Stimulated activated CD8-positive, alpha-beta memory T cell treated with anti-CD3 and anti-CD28 coated beads, Interleukin-4, amount 100 ng/mL, for 4 hours (primary cell): ENCODE measurements at places on chromosomes 3 and 15.
A peak's percentile ranks its signal among the peaks of the same experiment; 100 is the strongest.

DNA sequence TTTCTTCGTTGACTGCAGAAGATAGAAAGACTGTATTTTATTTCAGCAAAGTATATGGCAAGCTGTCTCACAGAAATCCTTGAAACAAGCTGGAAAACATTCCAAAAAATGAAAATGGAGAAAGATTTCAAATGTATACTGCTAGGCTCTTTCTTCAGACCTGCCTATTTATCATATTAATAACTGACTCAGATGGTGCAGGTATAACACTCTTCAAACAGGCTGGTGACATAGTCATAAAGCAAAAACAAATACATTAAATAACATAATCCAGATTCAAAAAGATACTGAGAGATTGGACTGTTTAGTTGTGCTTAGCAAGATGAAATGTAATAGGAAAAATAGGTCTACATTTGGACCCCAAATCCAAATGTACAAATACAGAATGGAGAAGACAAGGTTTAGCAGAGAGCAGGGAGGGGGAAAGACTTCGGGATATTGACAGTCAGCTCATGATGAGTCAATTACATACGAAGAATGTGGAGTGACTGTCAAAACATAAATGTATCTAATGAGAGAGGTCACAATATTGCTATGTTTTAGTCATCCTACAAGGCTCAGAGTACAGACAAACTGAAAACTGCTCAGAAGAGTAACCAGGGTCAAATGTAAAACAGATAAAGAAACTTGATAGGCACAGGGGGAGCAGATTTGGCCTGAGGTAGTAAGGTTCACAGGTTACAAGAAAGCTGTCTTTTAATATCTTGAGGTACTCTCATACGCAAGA, 88.7 kb downstream of the DMXL2 start:
- no peak for DNase-seq

DNA sequence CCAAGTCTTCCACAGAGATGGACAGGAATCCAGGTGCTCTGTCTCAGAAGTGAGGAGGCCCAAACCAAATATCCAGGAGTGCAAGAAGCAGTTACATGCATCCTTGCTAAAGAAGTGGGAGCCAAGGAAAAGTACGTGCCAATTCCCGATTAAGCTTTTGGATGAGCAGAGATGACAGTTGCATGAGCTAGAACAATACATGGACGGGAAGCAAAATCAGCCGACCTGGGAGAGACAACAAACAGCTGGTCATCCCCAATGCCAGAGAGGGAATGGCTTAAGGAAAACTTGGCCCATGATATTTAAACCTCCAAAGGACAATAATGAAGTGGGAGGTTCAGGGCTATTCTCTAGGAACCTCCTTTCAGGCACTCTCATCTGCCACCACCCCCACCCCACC, 86.0 kb upstream of the ABHD17C start:
- no peak for DNase-seq

DNA sequence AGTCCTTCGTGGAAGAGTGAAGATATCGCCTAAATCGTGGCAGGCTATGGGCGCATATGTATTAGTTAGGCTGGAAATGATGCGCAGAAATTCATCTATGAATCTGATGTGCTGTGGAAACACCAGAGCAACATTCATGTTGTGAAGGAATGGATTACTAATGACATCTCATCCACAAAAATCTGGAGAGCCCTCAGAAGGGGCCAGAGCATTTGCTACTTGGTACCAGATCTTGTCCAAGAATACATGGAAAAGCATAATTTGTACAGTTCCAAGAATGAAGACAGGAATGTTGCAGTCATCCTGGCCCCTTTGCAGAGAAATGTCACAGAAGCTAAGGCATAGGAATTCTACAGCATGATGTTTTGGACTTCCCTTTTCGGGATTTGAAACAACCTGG, 38.4 kb upstream of the FOXB1 start:
- no peak for DNase-seq

- DNase-seq = no peak
These were observed 90.2 kb downstream of the OSBPL10 start for GRCh38 chr3:31890742-31891469.

GRCh38 chr3:148319161-148319915, 378.4 kb upstream of the AGTR1 start:
- no peak for DNase-seq

GRCh38 chr15:40204100-40204499, 34.8 kb upstream of the PAK6 start:
- DNase-seq = no peak

DNA sequence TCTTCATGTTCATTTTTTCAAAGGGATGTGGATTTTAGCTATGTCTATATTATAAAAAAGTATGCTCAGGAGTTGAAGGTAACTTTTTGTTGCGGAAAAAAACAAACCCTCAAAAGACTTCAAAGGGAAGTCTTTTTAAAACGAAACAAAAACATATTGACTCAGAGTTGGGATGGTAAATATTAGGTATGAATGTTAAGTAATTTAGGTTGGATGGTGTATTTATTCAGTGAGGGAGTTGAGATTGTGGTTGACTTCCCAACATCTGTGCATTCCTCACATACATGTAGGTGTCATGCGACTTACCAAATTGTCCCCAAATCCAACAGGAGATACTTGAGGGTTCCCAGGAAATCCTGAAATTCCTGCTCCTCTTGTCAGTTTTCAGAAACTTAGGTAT, 32.7 kb upstream of the PLSCR5 start:
- no peak for DNase-seq

- no peak for DNase-seq
These were observed 28.6 kb upstream of the ITPKA start for GRCh38 chr15:41464889-41465580.

DNA sequence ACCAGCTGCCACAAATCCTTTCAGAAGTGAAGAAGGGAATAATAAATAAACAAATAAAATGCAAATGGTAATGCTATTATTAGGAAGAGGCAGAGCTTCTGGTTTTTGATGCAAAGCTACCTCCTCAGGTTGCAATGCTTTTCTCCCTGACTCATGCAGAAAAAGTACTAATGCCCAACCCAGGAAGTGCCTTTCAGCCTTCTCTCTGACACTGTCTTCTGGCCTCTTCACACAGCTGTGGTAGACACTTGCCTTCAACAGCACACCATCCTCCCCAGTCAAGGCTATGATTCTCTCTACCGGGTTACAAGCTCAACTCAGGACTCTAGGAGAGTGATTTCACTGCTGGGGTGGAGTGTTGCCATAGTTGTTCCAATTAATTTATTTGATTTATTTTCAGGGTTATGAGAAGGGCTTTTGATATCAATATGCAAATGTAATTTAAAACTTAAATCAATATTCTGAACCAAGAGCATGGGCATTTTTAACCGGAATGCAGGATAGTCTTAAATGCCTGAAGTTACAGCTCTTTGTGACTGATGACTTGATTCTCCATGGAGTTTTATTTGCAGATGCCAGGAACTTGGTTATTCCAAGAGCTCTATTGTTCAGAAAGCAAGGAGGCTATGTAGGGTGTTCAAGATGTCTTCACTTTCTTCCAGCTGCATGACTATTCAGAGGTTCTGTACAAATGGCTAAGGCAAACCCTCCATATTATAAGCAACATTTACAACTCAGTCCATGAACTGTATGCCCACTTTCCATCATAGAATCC, 27.1 kb upstream of the GALNT15 start:
- no peak for DNase-seq

- DNase-seq = no peak
These were observed 271.0 kb upstream of the GADL1 start for GRCh38 chr3:31165399-31165860.

GRCh38 chr15:28914046-28914445, 28.3 kb downstream of the APBA2 start:
- DNase-seq = no peak

DNA sequence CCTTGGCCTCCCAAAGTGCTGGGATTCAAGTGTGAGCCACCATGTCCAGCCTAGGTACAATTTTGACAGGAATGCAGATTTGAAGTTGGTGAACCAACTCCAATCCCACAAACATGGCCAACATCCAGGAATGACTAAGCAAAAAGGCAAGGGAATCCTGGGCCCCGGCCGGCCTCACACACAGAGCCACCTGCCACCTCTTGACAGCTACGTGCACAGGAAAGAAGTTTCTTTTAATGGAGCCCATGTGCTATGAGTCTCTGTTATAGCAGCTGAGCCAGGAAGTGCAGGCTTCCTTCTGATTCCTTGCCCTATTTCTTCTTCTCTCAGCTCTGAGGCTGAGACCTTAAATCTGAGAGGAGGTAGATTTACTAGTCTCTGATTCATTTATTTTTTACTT, 8.8 kb downstream of the TMEM40 start:
- no peak for DNase-seq

DNA sequence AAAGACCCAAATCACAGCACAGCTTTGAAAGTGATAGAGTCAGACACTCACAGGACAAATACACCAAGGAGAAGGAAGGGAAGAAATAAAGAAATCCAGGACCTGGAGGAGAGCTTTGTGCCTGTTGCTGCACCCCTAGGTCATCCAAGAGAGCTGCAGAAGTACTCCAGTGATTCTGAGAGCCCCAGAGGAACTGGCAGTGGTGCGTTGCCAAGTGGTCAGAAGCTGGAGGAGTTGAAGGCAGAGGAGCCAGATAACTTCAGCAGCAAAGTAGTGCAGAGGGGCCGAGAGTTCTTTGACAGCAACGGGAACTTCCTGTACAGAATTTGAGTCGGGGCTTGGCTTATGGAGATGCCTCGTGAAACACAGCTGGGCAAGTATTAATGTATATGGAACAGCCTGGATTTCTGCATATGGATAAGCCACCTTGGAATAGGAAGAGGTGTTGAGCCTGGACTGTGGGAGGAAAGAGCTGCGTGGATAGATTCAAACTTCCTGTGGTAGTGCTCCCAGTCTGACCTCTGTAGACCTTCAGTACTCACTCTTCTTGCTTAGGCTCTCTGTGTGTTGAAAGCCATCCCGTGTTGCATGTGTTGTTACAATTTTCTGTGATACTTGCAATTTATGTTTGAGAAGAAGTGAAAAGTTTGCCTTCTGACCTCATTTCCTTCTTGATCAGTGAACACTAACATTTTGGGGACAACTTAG, 6.1 kb downstream of the NGRN start:
- DNase-seq = no peak

DNA sequence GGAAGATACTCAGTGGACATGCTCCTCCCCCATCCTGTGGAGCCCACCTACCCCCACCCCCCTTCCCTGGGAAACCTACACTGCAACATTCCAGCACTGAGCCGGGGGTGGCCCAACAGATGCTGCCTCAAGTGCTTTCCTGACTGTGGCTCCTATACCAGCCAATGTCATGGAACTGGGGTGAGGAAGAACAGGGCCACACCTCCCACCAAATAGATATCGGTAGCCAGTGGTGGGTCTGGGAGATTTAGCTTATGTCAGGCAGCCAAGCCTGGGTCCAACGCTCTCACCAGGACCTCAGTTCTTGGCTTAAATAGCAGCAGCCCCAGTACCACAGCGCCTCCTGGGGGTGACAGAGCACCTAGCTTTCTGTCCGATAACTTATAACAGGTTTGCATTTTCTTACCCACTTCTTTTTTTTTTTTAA, 30.3 kb downstream of the CDC25A start:
- DNase-seq = no peak

- DNase-seq = no peak
These were observed 12.4 kb downstream of the ATR start for GRCh38 chr3:142566096-142566495.

DNA sequence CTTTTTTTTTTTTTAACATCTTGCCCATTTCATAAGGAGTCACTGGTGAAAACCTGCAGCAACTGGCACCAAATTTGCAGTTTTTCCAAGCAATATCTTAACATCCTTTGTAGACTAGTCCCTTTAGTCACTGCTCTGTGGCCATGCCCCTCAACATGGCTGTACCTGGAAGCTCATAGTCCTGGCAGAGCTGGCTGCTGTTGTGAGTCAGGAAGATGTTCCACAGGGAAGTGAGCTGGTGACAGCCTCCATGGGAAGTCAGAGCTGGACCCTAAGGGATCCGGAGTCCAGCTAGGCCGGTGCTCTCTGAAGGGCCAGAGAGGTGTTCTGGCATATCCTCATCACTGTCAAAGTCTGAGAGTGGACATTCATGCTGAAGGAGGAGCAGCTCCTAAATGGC, 99.3 kb upstream of the ZBED2 start:
- DNase-seq = no peak

GRCh38 chr15:100569391-100569790, 32.6 kb downstream of the LINS1 start:
- DNase-seq = no peak

GRCh38 chr3:89527736-89528305, 420.4 kb downstream of the EPHA3 start:
- no peak for DNase-seq

DNA sequence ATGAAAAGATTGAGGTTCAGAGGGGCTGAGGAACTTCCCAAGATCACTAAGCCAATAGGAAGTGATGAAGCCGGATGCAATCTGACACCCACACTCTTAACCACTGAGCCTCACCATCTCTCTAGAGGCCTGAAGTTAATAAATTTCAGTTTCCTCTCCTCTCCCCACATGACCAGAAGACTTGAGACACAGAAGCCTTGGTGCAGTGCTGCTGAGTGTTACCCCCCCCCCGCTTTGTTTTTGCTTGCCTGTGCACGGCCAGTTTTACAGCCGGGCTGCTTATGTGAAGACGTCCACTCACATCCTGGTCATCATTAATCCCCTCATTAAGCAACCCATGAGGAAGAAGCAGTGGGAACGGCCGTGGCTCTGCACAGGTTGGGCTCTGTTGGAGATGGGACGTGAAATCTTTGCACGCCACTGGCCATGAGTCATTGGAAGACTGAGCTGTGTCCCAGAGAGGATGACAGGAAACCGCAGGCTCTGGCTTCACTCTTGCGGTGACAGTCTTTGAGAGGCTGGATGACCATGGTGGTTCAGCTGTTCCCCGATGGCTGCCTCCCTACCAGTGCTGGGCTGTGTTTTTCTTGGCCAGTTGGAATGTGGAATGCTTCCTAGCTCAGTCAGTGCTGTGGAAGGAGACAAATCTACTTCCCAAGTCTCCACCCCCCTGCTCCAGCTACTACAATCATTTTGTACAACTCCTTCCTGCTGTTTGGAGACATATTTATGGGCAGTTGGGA, 232.6 kb upstream of the LRTM1 start:
- DNase-seq = no peak

- DNase-seq = peak; percentile 37
These were observed 350.3 kb downstream of the DOCK3 start for GRCh38 chr3:51024765-51025632.

- no peak for DNase-seq
These were observed 27.8 kb upstream of the SPTBN5 start for GRCh38 chr15:41921639-41922038.

DNA sequence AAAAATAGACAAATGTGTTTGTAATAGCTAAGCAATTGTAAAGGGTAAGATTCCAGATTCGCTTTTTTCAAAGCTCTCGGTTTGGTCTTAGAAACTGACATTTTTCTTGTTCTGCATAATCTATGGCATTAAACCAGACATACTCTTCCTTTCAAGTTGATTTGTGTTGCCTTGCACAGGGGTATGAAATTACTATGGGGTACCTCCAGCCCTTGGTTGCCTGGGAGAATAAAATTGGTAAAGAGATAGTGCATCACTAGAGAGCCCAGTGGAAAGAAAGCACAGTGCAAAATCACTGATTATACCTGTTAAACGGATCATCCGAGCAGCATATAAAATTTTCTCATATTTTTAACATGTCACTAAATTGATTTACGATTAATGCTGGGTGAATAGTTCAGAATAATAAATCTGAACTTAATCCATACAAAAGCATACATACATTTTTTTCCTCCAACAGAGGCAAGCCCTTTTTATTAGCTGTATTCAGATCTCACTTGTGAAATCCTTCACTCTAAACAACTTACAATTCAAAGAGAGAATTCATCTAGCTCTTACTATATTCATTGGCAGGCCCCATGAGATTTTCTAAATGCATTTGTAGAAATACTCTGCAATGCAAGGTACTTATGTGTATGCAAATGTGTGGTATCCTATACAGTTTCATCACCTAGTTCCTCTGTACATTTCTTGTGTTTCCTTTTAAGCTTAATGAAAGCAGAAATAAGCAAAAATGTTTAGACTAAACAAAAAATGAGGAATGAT, 224.4 kb downstream of the ROBO1 start:
- no peak for DNase-seq
